ENCODE measurements at places on chromosomes 5 and 9.

DNA sequence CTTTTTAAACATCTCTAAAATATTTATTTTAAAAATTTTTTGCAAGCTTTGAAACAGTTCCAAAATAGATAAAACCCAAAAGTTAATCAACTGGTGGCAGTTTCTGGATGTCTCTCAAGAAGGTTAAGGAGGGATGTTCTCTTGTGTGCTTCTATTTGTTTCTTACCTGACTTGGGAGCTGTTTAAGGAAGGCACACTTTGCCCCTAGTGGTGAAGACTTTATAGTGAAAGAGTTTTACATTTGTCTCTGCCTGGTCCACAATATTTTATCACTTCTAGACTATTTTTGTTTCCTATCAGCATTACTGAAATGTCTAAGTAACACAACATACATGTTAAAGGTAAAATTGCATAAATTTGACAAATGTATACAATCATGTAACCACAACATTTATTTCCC lies 552.8 kb downstream of the SEMA5A start:
- no peaks in the 10 kb centered on the region for H3K36me3 ChIP-seq
- no peak for DNase-seq

DNA sequence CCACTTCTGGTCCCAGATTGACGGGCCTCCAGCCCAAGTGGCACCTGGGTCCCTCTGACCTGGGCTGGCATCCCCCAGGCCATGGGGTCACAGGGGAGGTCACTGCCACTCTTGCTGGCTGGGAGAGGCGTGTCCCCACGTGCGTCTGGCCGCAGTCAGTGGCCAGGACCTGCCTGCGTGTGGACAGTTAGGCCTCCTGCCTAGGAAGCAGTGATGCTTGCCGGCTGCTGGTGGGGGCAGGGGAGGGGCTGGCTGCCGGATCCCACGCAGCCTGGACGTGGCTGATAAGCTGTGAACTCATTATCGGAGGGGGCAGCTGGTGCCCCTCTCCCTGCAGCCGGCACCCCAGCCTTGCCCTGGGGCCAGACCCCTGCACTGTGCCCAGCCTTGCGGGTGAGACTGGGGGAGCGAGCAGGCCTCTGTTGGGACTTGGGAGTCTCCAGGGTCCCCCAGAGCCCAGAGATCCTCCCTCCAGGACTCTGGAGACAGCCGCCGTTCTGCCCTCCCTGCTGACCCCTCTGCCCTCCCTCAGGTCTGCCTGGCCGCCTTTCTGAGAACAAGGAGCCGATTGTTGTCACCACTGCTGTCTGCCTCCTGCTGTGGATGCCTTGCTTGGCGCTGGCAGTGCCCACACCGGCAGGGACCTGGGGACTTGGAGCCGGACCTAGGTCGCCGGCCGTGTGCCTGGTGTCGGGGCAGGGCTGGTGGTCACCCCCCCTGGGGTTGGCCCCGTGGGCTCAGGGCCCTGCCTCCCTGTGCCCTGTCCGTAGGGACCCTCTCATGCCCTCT lies 12.3 kb downstream of the RXRA start:
- no peaks in the 10 kb centered on the region for H3K36me3 ChIP-seq
- no peaks in the 10 kb centered on the region for H3K4me1 ChIP-seq
- H3K27ac ChIP-seq: no peak overlapping the region
- DNase-seq: no peak

- no peak overlapping the region for H3K4me3 ChIP-seq
- no peak overlapping the region for H3K27ac ChIP-seq
- H3K27me3 ChIP-seq: no peaks in the 10 kb centered on the region
- no peaks in the 10 kb centered on the region for H3K4me1 ChIP-seq
Observed at GRCh38 chr5:152427721-152428120, 22.6 kb upstream of the NMUR2 start.

- peak; percentile 85 for DNase-seq
- peak overlapping the region; percentile 62 for H3K27ac ChIP-seq
- peaks cover 61% of the 10 kb centered on the region for H3K4me1 ChIP-seq
- peak overlapping the region; percentile 35 for H3K4me3 ChIP-seq
- H3K27me3 ChIP-seq: no peaks in the 10 kb centered on the region
- no peaks in the 10 kb centered on the region for H3K36me3 ChIP-seq
Observed at GRCh38 chr9:104993291-104993963, 65.5 kb upstream of the ABCA1 start.

GRCh38 chr5:176818391-176819098 lies 8.2 kb downstream of the UNC5A start:
- no peak for DNase-seq
- no peak overlapping the region for H3K27ac ChIP-seq
- no peaks in the 10 kb centered on the region for H3K36me3 ChIP-seq
- no peaks in the 10 kb centered on the region for H3K4me1 ChIP-seq
- H3K27me3 ChIP-seq: peaks cover 83% of the 10 kb centered on the region

GRCh38 chr9:9791611-9792010 lies 821.2 kb downstream of the PTPRD start:
- no peaks in the 10 kb centered on the region for H3K4me1 ChIP-seq
- no peak overlapping the region for H3K27ac ChIP-seq
- H3K27me3 ChIP-seq: no peaks in the 10 kb centered on the region
- H3K36me3 ChIP-seq: no peaks in the 10 kb centered on the region
- no peak for DNase-seq
- H3K4me3 ChIP-seq: no peak overlapping the region

- H3K27ac ChIP-seq: no peak overlapping the region
- no peaks in the 10 kb centered on the region for H3K4me1 ChIP-seq
- DNase-seq: no peak
- H3K27me3 ChIP-seq: peaks cover 3% of the 10 kb centered on the region
- no peak overlapping the region for H3K4me3 ChIP-seq
Observed at GRCh38 chr9:98415782-98416181, 160.3 kb upstream of the TBC1D2 start.

GRCh38 chr9:89853931-89854330 lies 249.1 kb downstream of the GADD45G start:
- H3K36me3 ChIP-seq: no peaks in the 10 kb centered on the region
- no peak for DNase-seq
- H3K4me1 ChIP-seq: no peaks in the 10 kb centered on the region
- H3K4me3 ChIP-seq: no peak overlapping the region
- H3K27me3 ChIP-seq: no peaks in the 10 kb centered on the region
- no peak overlapping the region for H3K27ac ChIP-seq

DNA sequence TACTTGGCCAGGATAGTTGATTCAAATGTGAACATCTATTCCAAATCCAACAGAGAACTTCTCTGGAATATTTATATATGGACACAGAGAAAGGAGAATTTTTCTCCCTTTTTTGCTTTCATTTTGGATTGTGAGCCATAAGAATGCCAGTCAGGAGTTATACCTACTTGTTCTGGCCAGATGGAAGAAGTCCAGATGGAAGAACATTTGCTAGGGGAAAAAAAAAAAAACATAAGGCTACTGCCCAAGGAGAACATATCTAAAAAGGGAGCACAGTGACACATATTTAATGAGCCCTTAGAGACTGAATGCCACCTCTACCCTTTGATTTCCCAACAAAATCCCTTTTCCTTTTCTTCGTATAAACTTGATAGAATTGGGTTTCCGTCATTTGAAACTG lies 61.7 kb upstream of the PPP2R2B start:
- H3K36me3 ChIP-seq: no peaks in the 10 kb centered on the region
- no peak overlapping the region for H3K4me3 ChIP-seq

- H3K36me3 ChIP-seq: no peaks in the 10 kb centered on the region
- no peaks in the 10 kb centered on the region for H3K4me1 ChIP-seq
- no peak overlapping the region for H3K27ac ChIP-seq
Observed at GRCh38 chr5:130024006-130024405, 119.7 kb downstream of the CHSY3 start.

- H3K27me3 ChIP-seq: peaks cover 38% of the 10 kb centered on the region
- DNase-seq: no peak
- H3K27ac ChIP-seq: no peak overlapping the region
- H3K36me3 ChIP-seq: no peaks in the 10 kb centered on the region
- H3K4me3 ChIP-seq: no peak overlapping the region
Observed at GRCh38 chr5:72109062-72109411, 1.8 kb downstream of the MAP1B start.

GRCh38 chr5:138869038-138869437 lies 6.1 kb downstream of the LRRTM2 start:
- DNase-seq: no peak
- peaks cover 3% of the 10 kb centered on the region for H3K4me1 ChIP-seq
- H3K4me3 ChIP-seq: no peak overlapping the region
- no peaks in the 10 kb centered on the region for H3K27me3 ChIP-seq
- no peak overlapping the region for H3K27ac ChIP-seq
- no peaks in the 10 kb centered on the region for H3K36me3 ChIP-seq

DNA sequence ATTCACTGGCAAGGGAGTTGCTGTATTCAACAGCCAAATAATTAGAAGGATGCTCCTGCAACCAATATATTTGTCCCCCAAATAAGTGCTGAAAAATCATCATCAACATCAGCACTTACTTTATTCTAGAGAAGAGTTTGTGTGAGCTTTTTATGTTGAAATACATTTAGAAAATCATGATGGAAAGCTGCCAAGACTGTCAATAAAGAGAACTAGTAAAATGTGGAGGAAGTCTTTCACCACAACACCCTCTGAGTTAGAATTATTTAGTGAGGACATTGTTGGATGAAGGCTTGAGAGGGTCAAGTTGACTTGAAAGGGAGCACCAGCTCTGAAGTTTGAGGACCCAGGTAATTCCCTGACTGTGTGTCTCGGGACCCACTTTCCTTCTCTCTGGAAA lies 100.2 kb upstream of the TBCA start:
- no peaks in the 10 kb centered on the region for H3K4me1 ChIP-seq
- DNase-seq: no peak
- H3K27me3 ChIP-seq: no peaks in the 10 kb centered on the region
- no peaks in the 10 kb centered on the region for H3K36me3 ChIP-seq
- H3K4me3 ChIP-seq: no peak overlapping the region
- H3K27ac ChIP-seq: no peak overlapping the region

GRCh38 chr9:26067608-26068007 lies 389.4 kb upstream of the TUSC1 start:
- no peaks in the 10 kb centered on the region for H3K4me1 ChIP-seq
- H3K4me3 ChIP-seq: no peak overlapping the region
- no peak overlapping the region for H3K27ac ChIP-seq
- no peaks in the 10 kb centered on the region for H3K36me3 ChIP-seq
- no peak for DNase-seq
- no peaks in the 10 kb centered on the region for H3K27me3 ChIP-seq

DNA sequence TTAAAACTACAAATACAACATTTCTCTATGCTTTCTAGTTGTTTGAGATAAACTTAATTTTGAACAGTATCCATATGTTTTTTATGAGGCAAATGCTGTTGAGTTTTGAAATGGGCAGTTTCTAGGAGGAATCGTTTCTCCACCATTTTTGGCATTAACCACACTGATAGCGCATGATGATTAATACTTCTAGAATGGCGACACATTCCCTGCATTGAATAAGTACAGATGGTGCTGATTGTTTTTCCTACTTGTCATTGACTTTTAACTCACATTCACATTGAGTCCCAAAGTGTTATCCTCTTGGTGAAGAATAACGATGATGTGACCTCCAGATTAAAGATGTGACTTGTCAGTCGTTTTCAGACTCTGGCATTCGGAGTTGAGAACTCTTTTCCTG lies 6.5 kb upstream of the CCDC192 start:
- H3K4me1 ChIP-seq: no peaks in the 10 kb centered on the region
- no peaks in the 10 kb centered on the region for H3K27me3 ChIP-seq
- no peak overlapping the region for H3K27ac ChIP-seq
- H3K4me3 ChIP-seq: no peak overlapping the region
- DNase-seq: no peak

GRCh38 chr5:138655530-138656190 lies 80.5 kb upstream of the HSPA9 start:
- H3K4me1 ChIP-seq: peaks cover 16% of the 10 kb centered on the region
- no peak overlapping the region for H3K27ac ChIP-seq
- no peaks in the 10 kb centered on the region for H3K36me3 ChIP-seq
- no peak overlapping the region for H3K4me3 ChIP-seq
- peaks cover 93% of the 10 kb centered on the region for H3K27me3 ChIP-seq

DNA sequence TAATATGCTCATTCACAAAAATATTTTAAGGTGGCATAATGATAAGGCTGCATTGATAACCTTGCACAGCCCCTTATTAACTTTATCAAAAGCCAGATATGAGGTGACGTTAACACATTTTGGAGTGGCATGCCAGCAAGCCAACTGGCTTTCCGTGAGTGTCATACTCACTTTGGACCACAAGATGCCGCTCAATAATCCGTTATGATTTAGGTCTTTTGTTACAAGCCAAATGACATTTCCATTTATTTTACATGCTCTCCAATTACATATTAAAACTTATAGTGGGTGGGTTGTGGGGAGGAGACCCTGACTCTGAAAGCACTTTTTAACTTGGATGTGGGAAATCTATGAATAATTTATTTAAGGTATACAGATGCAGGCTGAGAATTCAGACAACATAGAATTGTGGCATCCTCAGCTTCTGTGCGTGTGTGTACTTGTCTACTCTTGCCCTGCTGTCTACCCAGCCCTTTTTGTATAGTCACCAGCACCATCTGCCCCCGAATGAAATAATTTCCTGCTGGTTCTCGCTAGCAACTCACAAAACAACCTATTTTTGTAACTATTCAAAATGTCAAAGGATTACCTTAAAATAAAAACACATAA lies 305.1 kb downstream of the PSAT1 start:
- H3K27ac ChIP-seq: no peak overlapping the region
- no peaks in the 10 kb centered on the region for H3K27me3 ChIP-seq
- H3K4me3 ChIP-seq: no peak overlapping the region
- no peaks in the 10 kb centered on the region for H3K4me1 ChIP-seq

DNA sequence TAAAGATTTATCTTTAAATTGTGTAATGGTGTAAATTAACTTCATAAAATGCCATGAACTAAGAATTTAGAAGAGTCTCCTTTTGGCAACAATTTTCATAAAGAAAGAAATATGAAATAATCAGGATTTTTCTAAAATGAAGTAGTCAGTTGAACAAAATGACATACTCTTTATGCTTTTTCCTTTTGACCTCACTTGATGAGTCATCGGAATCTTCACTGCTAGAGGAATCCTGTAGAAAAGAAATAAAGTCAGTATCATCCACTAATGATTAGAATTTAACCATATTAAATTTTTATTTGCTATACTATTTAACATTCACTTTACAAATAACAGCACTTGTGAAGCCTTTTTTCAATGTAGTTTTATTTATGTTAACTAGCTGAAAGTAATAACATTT lies 26.1 kb downstream of the CHD1 start:
- H3K36me3 ChIP-seq: peaks cover 70% of the 10 kb centered on the region
- no peaks in the 10 kb centered on the region for H3K4me1 ChIP-seq
- H3K27ac ChIP-seq: no peak overlapping the region
- no peak overlapping the region for H3K4me3 ChIP-seq
- DNase-seq: no peak
- no peaks in the 10 kb centered on the region for H3K27me3 ChIP-seq

GRCh38 chr5:67235399-67236110 lies 39.0 kb upstream of the CD180 start:
- no peaks in the 10 kb centered on the region for H3K36me3 ChIP-seq
- DNase-seq: no peak
- H3K27ac ChIP-seq: no peak overlapping the region
- H3K4me3 ChIP-seq: no peak overlapping the region

GRCh38 chr5:79255786-79256557 lies 20.0 kb downstream of the JMY start:
- H3K4me1 ChIP-seq: peaks cover 4% of the 10 kb centered on the region
- no peak overlapping the region for H3K4me3 ChIP-seq
- H3K27ac ChIP-seq: no peak overlapping the region
- H3K36me3 ChIP-seq: no peaks in the 10 kb centered on the region

GRCh38 chr5:160742446-160742845 lies 109.6 kb downstream of the ATP10B start:
- no peak overlapping the region for H3K27ac ChIP-seq
- H3K27me3 ChIP-seq: no peaks in the 10 kb centered on the region
- H3K4me1 ChIP-seq: peaks cover 10% of the 10 kb centered on the region
- DNase-seq: no peak
- no peak overlapping the region for H3K4me3 ChIP-seq
